SHP77 (cell line): ENCODE measurements at places on chromosomes 4 and X.
A peak's percentile ranks its signal among the peaks of the same experiment; 100 is the strongest.

DNA sequence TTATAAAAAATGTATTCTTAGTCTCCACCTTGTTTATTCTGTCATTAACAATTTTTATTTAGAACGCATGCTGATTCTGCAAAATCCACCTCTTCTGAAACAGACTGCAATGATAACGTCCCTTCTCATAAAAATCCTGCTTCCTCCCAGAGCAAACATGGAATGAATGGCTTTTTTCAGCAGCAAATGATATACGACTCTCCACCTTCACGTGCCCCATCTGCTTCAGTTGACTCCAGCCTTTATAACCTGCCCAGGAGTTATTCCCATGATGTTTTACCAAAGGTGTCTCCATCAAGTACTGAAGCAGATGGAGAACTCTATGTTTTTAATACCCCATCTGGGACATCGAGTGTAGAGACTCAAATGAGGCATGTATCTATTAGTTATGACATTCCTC is 75.6 kb upstream of the SMARCA5 start:
- peak; percentile 13 for DNase-seq

DNA sequence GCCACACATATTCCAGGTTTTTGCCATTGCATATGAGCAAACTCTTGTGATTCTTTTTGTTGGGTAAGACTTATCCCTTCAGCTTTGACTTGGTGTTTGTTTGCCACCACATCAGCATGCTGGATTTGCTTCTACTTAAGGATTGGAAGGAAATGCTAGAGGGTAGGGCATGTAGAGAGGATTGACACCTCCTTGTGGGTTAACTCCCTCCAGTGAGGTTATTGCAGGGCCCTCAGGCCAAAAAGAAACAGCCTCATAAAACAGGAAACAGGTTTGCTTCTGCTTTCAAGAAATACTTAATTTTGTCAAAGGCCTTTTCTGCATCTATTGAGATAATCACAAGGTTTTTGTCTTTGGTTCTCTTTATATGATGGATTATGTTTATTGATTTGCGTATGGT is 15.2 kb upstream of the INPP4B start:
- DNase-seq, result no peak

GRCh38 chr4:74093981-74094623 is 4.9 kb downstream of the CXCL2 start:
- DNase-seq, result no peak

GRCh38 chr4:76216975-76217814 is 3.6 kb upstream of the SCARB2 start:
- no peak for DNase-seq

DNA sequence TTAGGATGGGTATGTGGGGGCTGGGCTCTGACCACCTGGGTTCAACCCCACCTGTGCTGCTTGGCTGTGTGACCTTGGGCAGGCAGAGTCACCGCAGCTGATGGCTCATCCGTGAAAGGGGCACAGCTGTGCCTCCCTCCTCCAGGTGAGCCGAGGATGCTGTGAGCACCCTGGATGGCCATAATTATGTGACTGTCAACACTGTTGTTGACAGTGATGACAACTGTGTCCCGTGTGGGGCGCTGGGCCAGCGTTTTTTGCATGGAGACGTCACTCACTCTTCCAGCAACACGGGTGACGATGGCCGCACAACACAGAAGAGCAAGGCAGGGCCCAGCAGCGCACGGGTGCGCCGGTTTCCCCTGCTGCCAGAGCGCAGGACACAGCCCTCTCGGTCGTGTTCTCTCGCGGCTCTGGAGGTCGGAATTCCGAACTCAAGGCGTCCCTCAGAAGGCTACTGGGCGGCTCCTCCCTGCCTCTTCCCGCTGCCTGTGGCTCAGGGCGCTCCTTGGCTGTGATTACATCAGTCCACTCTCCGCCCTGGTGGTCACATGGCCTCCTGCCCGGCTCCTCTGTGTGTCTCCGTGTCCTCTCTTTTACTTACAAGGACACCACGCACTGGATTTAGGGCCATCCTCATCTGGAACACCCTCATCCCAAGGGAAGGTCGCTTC is 1.3 kb downstream of the SH3TC1 start:
- no peak for DNase-seq

DNA sequence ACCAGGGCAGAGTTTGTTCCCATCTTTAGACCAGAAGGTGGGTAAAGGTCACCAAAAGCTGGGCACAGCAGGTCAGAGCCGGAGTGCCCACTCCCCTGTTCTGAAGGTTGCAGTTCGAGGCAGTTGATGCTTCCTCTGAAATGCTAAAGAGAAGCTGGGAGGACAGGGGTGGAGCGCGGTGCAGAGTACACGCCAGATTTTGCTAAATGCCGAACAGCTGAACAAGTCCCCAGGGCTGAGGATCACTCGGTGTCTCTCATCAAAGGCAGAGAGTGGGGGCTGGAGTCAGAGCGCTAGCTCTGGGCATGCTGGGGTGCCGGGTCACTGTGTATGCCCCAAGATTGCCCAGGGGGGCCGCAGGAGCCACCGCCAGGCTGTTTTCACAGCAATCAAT is 197.0 kb downstream of the BCOR start:
- no peak for DNase-seq

GRCh38 chr4:92516450-92516849 is 212.7 kb downstream of the GRID2 start:
- no peak for DNase-seq

DNA sequence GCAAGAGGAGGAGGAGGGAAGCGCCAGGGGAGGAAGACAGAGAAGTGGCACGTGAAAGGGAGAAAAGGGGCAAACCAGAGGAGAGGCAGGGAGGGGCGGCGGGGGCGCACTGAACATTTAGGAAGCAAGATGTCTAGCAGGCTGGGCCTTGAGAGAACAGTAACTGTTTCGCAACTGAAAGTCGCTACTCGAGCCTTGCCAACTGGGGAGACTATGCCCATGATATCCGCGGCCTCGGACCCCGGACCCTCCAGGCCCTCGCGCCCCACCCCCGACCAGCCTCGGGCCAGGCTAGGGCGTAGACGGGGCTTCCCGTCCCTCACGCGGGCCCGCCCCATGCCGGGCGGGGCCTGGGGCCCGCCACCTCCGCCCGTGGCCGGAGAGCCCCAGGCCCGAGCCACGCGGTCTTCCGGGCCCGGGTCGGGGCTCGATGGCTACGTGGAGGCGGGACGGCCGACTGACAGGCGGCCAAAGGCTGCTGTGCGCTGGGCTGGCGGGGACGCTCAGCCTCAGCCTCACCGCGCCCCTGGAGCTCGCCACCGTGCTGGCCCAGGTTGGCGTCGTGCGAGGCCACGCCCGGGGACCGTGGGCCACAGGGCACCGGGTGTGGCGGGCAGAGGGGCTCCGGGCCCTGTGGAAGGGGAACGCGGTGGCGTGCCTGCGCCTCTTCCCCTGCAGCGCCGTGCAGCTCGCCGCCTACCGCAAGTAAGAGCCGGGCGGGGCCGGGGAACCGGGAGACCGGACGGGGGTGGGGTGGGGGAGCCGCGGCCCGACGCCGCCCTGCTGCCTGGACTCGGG is at the start of gene SLC25A43:
SLC25A43 (plus strand) TSS at position 363 of the 798 bp plus-strand sequence; CDS start at position 431, 68 bp downstream.
- DNase-seq, result no peak

- no peak for DNase-seq
These were observed 11.4 kb upstream of the SORCS2 start for GRCh38 chr4:7180938-7181337.

DNA sequence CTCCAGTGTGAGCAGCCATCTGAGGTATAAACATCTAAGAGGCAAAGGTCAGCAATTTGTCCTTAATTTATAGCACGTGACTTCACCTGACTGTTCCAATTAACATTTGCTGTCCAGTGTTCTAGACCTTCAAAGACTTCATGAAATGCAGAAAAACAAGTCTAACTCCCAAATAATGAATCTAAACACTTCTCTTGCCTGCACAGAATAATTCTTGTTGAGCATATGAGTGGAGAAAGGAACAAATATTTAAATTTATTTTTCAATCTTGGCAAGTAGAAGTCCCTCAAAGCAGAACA is 12.0 kb downstream of the RFC1 start:
- DNase-seq, result no peak

GRCh38 chr4:153655002-153655541 is 29.0 kb upstream of the TLR2 start:
- no peak for DNase-seq

DNA sequence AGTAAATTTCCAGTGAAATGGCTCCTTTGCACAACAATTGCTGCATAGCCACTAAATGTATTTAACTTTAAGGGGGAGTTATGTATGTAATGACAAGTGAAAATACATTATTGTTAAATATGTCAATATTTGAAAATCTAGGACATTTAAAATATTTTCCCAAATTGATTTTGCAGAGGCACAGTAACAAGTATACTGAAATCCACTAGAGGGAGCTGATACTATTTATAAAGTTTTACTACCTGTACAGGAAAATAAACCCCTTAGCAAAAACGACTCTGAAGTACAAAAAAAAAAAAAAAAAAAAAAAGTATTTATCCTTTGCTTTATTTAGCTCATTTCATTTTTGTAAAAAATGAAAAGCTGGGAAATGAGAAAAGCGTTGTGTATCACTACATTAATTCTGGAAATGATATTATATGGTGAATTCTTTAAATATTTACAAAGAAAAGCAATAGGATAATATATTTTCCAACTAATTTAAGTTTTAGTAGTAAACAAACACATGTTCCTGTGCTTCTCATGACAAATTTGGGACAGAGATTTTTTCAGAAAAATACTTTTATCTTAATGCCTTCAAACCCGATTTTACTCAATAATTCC is 727.7 kb downstream of the DMD start:
- DNase-seq, result peak; percentile 0

GRCh38 chr4:124426279-124426678 is 286.3 kb downstream of the ANKRD50 start:
- no peak for DNase-seq

- DNase-seq, result no peak
These were observed 476.2 kb downstream of the PPARGC1A start for GRCh38 chr4:23413631-23414030.

DNA sequence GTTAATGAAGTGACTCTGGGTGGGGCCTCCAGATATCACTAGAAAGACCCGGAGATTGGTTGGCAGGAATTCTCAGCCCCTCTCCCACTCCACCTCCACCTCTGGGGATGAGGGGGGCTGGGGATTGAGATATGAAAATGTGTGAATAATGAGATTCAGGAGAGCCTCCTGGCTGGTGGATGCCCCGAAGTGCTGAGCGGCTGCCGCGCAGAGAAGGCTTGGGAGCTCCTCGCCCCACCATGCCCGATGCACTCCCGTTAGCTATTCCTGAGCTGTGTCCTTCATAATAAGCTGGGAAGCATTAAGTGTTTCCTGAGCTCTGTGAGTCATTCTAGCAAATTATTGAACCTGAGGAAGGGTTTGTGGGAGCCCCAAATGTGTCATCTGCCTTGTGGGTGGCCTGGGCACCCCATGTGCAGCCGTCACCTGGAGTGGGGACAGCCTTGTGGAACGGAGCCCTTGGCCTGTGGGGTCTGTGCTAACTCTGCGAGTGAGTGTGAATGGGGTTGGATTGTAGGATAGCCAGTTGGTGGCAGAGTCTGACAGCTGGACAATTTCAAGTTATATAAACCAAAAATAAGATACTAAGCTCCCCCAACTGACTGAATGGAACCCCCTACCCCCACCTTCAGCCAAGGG is 4.4 kb upstream of the MAEA start:
- no peak for DNase-seq

- DNase-seq, result no peak
These were observed 88.8 kb upstream of the CCDC160 start for GRCh38 chrX:134148172-134148692.

- no peak for DNase-seq
These were observed 92.3 kb upstream of the LCORL start for GRCh38 chr4:18113710-18114331.

GRCh38 chr4:73378887-73379286 is 25.2 kb upstream of the ALB start:
- DNase-seq, result no peak

DNA sequence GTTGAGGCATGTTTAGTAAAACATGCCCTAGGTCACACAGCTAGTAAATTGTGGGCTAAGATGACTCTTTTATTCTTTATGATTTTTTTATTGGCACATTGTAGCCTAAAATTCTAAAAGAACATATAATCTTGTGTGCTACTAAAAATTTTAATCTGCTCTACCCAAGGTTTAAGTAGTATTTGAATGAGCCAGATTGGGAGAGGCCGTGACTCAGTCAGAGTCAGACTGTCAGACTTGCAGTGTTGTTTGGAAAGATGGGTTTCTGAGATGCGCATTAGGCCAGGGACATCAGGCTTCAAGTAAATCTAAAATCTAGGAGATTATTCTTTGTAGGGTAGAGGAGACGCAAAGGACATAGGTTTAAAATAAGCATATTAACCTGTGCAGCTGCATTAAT is 30.7 kb upstream of the TMPRSS11E start:
- DNase-seq, result no peak

- DNase-seq, result no peak
These were observed 9.5 kb downstream of the LGI2 start for GRCh38 chr4:25021216-25021615.

GRCh38 chr4:179344861-179345260 is 1902.6 kb upstream of the AGA start:
- no peak for DNase-seq

DNA sequence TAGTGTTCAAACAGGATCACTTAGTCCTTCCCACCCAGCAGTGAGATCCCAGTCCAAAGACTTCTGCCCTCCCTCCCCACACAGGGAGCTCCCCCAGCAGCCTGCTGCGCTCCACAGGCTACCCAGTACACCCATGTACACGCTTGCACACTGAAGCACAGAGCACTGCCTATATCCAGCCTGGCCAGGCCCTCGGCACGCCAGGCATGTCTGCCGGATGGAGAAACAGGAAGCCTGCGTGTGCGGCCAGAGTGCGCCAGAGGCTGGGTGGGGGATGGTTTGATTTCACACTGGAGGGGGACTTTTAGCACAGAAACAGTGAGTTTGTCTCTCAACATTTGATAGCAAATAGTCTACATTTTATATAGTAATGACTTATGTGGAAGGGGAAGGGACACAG is 833.5 kb upstream of the IGFBP7 start:
- DNase-seq, result no peak
